Breast epithelium (tissue), 4 donors: ENCODE measurements at places on chromosomes 7 and 10.
A peak's percentile ranks its signal among the peaks of the same experiment; 100 is the strongest.

DNA sequence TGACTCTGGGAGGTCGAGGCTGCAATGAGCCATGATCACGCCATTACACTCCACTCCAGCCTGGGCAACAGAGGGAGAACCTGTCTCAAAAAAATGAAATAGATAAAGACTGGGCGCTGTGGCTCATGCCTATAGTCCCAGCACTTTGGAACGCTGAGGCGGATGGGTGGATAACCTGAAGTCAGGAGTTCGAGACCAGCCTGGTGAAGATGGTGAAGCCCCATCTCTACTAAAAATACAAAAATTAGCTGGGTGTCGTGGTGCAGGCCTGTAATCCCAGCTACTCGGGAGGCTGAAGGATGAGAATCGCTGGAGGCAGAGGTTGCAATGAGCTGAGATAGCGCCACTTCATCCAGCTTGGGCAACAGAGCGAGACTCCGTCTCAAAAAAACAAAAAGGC lies 1.1 kb upstream of the DDX21 start:
- no peak overlapping the region for H3K27ac ChIP-seq
- H3K4me1 ChIP-seq: no peaks in the 10 kb centered on the region
- DNase-seq: no peak
- no peaks in the 10 kb centered on the region for H3K36me3 ChIP-seq
- H3K4me3 ChIP-seq: no peak overlapping the region

DNA sequence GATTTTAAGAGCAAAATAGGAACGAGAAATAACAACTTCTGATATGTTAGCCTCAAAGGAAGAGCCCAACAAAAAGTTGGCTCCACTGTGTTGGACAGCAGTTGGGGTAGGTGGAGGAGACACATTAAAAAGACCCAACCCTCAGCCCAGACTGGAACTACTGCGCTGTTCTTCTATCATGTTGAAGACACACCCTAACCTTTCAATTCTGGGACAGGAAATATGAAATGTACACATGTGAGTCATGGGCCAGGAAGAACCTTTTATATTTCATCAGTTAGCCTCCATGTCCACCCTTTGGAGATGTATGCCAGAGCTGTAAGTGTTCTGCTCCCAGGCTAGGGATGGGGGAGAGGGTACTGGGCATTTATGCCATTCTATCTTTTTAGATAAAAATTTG lies 22.1 kb downstream of the CLDN12 start:
- H3K4me3 ChIP-seq: no peak overlapping the region
- H3K4me1 ChIP-seq: no peaks in the 10 kb centered on the region
- DNase-seq: no peak
- H3K27ac ChIP-seq: no peak overlapping the region
- H3K36me3 ChIP-seq: no peaks in the 10 kb centered on the region
- no peaks in the 10 kb centered on the region for H3K27me3 ChIP-seq

DNA sequence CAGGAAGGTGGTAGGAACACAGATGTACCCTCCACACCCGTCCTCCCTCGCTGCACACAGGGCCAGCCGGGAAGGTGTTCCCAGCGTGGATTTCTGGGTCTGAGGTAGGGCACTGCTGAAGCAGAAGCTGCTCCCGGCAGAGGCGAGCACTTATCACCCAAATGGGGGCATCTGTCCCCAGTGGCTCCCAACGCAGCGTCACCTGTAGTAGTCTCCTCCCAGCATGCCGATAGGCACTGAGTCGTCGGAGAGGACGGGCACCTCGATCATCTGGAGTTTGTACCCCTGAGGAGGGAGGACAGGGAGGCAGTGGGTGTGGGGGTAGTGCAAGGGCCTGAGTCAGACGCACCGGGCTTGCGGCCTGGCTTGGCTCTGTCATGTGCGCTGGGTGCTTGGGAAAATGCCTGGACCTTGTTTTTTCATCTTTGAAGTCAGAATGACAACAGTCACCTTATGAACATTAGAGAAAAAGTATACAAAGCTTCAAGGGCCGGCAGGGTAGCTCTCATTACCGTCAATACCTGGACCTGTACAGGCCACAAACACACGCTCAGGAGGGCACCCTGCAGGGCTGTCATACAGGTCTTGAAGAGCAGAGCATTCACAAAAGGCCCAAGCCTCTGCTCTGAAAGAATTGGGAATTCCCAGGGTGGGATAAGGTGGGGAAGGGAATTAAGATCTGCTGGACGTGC lies 3.1 kb upstream of the PYROXD2 start:
- no peaks in the 10 kb centered on the region for H3K36me3 ChIP-seq
- DNase-seq: no peak
- no peaks in the 10 kb centered on the region for H3K27me3 ChIP-seq
- peaks cover 15% of the 10 kb centered on the region for H3K4me1 ChIP-seq
- H3K27ac ChIP-seq: no peak overlapping the region

- H3K27me3 ChIP-seq: no peaks in the 10 kb centered on the region
- no peak overlapping the region for H3K4me3 ChIP-seq
- no peak overlapping the region for H3K27ac ChIP-seq
- H3K4me1 ChIP-seq: no peaks in the 10 kb centered on the region
- no peaks in the 10 kb centered on the region for H3K36me3 ChIP-seq
Measured at GRCh38 chr7:142759433-142759832, 10.2 kb downstream of the PRSS1 start.

DNA sequence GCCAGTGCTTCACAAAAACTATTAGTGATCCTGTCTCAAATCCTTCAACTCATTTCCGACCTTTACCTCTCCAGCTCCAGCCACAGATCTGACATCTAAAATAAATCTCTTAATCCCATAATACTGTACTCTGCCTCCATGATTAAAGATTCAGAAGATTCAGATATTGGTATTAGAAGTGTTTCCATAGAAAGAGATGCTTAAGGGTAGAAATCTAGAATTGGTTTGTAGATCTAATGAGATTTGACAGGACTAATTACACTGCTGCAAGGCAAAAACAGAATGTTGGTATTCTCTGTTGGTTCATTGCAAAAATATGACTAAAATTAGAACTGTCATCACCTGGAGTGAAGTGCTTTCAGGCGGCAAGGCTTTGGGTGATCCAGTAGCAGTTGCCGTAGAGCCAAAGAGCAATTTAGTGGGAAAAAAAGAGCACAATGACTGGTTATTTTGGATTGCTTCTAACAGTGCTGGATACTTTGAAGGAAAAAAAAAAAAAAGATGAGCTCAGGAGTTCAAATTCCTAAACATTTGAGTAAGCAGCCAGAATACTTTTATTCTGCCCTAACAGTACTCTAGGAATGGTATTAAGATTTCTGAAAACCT lies 940.1 kb upstream of the SORCS1 start:
- H3K4me1 ChIP-seq: no peaks in the 10 kb centered on the region
- DNase-seq: no peak
- no peak overlapping the region for H3K4me3 ChIP-seq
- no peak overlapping the region for H3K27ac ChIP-seq
- no peaks in the 10 kb centered on the region for H3K27me3 ChIP-seq

DNA sequence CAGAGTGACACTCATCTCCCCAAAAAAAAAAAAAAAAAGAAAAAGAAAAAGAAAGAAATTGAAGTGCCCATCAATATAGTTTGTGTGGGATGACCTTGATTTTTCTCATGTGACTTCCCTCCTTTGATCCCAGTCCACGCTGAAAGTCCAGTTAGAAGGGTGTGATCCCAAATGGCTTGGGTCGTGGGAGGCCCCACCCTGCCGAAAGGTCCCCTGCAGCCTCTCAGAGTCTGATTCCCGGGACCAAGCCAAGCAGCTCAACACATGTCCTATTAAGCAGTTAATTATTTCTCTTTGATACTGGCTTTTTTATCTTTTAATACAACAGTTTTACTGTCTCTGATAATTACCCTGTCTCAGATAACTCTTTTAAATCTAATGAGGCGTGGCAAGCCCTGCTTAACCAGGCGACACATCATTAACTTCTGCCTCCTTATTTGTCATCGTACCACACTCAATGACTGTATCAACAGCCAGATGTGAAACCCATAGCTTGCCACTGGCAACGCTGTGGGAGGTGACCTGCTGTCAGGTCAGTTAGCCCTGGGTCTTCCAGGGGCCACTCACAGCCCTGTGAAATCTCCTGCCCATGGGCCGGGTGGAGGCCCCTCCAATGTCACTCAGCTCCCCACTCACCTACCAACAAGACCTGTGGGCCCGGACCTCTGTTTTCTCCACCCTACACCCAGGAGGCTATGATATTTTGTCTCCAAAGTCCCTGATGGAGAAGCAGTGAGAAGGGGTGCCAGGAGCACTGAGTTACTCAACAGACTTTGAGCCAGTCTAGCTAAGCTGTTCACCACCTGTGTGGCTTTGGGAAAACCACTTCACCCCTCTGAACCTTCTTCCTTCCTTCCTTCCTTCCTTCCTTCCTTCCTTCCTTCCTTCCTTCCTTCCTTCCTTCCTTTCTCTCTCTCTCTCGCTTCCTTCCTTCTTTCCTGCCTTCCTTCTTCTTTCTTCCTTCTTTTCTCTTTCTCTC lies 110.0 kb upstream of the SFMBT2 start:
- H3K27ac ChIP-seq: no peak overlapping the region
- peaks cover 7% of the 10 kb centered on the region for H3K27me3 ChIP-seq
- DNase-seq: no peak

DNA sequence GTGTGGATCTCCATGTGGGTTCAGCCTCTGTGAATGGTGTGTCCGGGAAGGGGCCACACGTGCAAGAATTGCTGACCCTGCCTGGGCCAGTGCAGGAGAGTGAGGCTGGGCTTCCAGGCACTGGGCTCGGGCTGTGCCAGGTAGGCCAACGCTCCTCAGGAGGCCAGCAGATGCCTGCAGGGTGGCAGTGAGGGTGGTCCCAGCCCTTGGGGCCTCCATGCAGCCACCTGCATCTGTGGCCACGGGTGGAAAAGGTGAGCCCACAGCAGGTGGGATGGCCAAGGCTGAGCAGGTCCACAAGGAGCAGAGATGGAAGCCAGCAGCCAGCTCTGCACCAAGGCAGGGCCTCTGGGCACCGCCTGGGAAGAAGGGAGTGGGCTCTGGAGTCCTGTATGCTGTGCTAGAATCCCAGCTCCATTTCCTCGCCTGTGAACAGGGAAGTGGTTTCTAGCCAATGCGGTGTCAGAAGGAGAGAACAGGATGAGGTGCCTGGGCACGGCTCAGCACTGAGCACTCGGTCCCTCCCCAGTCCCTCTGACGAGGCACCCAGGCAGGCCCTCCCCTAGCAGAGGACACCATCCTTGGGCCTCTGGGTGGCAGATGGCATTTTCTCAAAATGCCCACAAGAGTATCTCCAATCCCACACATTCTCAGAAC lies 31.1 kb upstream of the RET start:
- DNase-seq: peak; percentile 17
- H3K27me3 ChIP-seq: no peaks in the 10 kb centered on the region
- no peaks in the 10 kb centered on the region for H3K36me3 ChIP-seq

DNA sequence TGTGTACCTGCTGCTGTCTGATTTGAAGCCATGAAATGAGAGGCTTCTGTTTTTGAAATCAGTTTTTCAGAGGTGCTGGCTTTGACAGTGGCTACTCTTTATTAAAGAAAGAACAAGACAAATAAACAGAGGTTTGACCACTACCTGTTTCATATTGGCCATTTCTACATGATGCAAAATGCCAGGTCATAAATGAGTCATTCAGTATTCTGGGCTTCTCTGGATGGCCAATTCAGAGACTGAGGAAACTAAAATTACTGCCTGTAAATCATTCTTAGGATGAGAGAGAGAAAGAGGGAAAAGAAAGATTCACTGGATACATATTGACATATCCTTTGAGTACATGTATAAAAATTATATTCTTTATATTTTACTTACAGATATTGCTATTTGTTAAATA lies 303.3 kb upstream of the ETV1 start:
- H3K4me3 ChIP-seq: no peak overlapping the region
- H3K27me3 ChIP-seq: no peaks in the 10 kb centered on the region
- no peaks in the 10 kb centered on the region for H3K36me3 ChIP-seq
- no peaks in the 10 kb centered on the region for H3K4me1 ChIP-seq
- no peak overlapping the region for H3K27ac ChIP-seq

DNA sequence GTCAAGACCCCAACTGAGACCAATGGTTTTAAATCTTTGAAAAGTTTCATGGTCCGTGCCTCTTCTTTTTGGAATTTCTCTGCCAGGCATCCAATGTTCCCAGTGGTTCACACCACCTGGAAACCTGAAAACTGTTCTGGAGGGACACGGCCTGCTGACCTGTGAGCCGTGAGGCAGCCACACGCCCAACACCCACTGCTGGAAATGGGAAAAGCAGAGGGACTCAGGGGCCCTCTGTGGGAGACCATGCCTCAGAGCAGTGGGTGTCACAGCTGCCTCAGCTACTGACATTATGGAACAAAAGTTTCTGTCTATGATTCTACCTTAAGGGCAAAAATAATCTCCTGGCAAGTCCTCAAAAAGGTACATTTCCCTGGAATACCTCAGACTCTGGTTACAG lies 70.4 kb upstream of the VIPR2 start:
- H3K27ac ChIP-seq: no peak overlapping the region
- no peak overlapping the region for H3K4me3 ChIP-seq
- H3K4me1 ChIP-seq: no peaks in the 10 kb centered on the region
- no peak for DNase-seq
- H3K36me3 ChIP-seq: no peaks in the 10 kb centered on the region
- H3K27me3 ChIP-seq: no peaks in the 10 kb centered on the region

DNA sequence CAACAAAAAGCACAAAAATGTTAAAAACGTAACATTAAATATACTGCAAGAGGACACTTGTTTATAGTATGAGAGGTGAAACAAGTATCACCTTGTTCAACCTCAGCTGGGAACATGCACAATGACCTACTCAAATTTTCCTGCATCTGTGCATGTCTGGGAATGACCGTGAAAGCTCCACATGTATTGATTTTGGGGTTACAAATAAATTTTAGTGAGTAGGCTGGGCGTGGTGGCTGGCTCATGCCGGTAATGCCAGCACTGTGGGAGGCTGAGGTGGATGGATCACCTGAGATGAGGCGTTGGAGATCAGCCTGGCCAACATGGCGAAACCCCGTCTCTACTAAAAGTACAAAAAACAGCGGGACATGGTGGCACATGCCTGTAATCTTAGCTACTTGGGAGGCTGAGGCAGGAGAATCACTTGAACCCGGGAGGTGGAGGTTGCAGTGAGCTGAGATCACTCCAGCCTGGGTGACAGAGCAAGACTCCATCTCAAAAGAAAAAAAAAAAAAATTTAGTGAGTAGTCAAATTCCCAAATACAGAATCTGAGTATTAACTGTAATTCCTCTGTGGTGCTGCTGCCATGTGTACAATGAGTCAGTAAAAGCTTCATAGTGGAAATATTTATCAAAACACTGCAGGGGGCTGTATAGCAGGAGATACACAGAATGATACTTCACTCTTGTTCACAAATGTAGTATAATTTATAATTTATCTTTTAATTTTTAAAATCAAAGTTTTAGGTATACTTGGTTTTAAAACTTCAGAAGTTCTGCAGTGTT lies 41.1 kb downstream of the SUGCT start:
- no peaks in the 10 kb centered on the region for H3K4me1 ChIP-seq
- H3K4me3 ChIP-seq: no peak overlapping the region
- no peaks in the 10 kb centered on the region for H3K27me3 ChIP-seq
- DNase-seq: no peak
- no peak overlapping the region for H3K27ac ChIP-seq
- H3K36me3 ChIP-seq: no peaks in the 10 kb centered on the region

- no peaks in the 10 kb centered on the region for H3K4me1 ChIP-seq
- peak overlapping the region; percentile 85 for H3K4me3 ChIP-seq
- no peaks in the 10 kb centered on the region for H3K27me3 ChIP-seq
- H3K27ac ChIP-seq: peak overlapping the region; percentile 73
- H3K36me3 ChIP-seq: no peaks in the 10 kb centered on the region
- DNase-seq: no peak
Measured at GRCh38 chr10:95655571-95656290, 780 bp downstream of the ALDH18A1 start.
